ENCODE measurements at places on chromosomes 7 and 10.

DNA sequence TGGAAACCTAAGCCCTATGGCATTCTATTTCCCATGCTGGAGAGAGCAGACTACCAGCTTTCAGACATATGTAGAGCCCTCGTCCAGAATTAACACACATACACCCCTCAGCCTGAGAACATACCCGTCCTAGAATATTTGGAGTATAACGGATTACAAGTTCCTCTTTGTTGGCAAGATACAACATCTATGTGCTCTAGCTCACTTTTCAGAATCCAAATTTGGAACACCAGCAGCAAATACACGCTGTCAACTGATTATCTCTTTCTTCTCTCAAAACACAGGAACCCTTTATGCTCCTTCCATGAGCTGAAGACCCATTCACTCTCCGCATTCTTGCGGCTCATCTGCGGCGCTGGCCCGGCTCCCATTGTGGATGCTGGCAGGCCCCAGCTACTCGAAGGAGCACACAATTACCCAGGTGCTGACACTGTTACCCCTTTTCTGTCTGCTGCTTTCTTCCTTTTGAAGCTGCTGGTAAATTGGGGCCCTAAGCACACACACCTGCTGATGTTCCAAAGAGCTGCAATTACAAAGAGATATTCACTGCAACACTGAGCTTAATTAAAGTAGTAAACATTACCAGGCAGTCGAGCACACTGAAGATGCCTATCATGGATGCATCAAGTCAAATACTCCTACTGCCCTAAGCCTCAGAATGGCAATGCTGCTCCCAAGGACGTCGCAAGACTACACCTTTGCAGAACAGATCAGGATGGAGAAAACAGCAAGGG, 70.0 kb downstream of the VOPP1 start:
- DNase-seq: no peak

- DNase-seq: no peak
These were observed 220.0 kb downstream of the PTPRN2 start for GRCh38 chr7:158367634-158367982.

- DNase-seq: no peak
These were observed 6.8 kb downstream of the ELMO1 start for GRCh38 chr7:37441816-37442215.

DNA sequence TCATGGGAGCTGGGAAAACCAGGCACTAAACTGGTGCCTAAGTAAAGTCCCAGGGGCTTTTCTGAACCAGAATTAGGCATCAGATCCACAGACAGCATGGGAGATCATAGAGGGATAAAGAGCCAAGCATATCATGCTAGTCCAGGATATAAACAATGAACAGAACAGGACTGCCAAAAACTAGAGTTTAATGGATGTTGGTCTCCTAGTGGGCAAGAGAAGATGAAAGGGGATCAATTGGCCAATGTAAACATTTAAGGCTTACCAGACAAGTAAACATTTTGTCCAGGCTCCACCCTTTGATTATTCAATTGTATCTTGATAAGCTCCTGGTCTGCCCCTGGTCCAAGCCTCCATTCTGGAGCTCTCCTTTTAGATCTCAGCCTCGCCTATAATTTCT, 18.9 kb downstream of the MACC1 start:
- DNase-seq: no peak

- peak; percentile 2 for DNase-seq
These were observed 351.1 kb upstream of the ETV1 start for GRCh38 chr7:14340393-14341074.

GRCh38 chr10:72375585-72375984, 20.9 kb upstream of the DNAJB12 start:
- DNase-seq: no peak

GRCh38 chr10:60441515-60441914, 51.8 kb upstream of the ANK3 start:
- DNase-seq: peak; percentile 20

Data from fibroblast of gingiva (primary cell).